ENCODE measurements at places on chromosomes 12 and 14.

DNA sequence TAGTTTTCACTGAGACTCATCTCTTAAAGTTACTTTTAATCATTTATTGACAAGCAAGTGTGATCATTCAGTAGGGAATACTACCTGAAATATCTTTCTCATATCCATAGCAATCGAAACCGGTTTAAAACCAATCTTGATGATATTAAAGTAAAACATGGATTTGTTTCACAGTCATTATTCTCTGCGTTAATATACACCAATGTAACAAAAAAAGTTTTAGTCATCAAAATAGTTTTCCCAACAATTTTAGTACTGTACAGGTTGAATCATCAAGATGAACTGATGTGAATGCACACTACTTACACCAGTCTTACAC, 137.0 kb upstream of the KRAS start:
- H3K4me3 ChIP-seq, result no peak overlapping the region
- DNase-seq, result no peak
- H3K36me3 ChIP-seq, result no peaks in the 10 kb centered on the region
- no peak overlapping the region for H3K27ac ChIP-seq

DNA sequence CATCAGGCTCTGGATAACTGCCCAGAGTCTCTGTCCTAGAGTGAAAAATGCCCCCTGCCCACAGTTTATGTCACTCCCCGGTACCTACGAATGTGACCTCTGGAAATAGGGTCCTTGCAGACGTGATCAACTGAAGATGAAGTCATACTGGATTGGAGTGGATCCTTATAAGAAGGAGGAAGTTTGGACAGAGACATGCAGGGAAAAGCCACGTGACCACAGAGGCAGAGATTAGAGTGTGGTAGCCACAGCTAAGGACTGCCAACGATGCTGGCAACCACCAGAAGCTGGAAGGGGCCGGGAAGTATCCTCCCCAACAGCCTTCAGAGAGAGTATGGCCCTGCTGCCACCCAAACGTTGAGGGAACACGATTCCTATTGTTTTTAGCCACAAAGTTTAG, 101.2 kb upstream of the NCOR2 start:
- no peak overlapping the region for H3K4me3 ChIP-seq
- H3K27ac ChIP-seq, result no peak overlapping the region
- H3K36me3 ChIP-seq, result no peaks in the 10 kb centered on the region
- no peaks in the 10 kb centered on the region for H3K27me3 ChIP-seq
- H3K4me1 ChIP-seq, result no peaks in the 10 kb centered on the region

GRCh38 chr12:78419513-78419912, 445.1 kb upstream of the SYT1 start:
- no peaks in the 10 kb centered on the region for H3K27me3 ChIP-seq
- H3K4me1 ChIP-seq, result no peaks in the 10 kb centered on the region
- no peaks in the 10 kb centered on the region for H3K36me3 ChIP-seq
- DNase-seq, result no peak
- H3K4me3 ChIP-seq, result no peak overlapping the region
- H3K27ac ChIP-seq, result no peak overlapping the region

DNA sequence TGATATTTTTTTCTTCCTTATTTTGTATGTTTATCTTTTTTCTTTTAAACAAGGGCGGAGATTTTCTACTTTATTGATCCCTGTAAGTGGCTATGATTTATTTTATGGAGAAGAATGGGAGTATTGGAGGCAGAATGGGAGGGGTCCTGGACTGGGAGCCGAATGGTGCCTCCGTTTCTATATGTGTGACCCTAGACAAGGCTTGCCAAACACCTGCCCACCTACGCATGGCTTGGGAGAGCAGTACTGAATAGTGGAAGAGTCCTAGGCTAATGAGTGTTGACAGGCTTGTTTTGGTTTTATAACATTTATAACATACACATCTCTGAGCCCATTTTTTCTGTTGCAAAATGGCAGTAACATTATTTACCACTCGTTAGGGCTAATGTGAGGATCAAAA, 29.0 kb downstream of the STK38L start:
- no peaks in the 10 kb centered on the region for H3K36me3 ChIP-seq
- H3K4me1 ChIP-seq, result no peaks in the 10 kb centered on the region
- no peaks in the 10 kb centered on the region for H3K27me3 ChIP-seq
- no peak overlapping the region for H3K27ac ChIP-seq

DNA sequence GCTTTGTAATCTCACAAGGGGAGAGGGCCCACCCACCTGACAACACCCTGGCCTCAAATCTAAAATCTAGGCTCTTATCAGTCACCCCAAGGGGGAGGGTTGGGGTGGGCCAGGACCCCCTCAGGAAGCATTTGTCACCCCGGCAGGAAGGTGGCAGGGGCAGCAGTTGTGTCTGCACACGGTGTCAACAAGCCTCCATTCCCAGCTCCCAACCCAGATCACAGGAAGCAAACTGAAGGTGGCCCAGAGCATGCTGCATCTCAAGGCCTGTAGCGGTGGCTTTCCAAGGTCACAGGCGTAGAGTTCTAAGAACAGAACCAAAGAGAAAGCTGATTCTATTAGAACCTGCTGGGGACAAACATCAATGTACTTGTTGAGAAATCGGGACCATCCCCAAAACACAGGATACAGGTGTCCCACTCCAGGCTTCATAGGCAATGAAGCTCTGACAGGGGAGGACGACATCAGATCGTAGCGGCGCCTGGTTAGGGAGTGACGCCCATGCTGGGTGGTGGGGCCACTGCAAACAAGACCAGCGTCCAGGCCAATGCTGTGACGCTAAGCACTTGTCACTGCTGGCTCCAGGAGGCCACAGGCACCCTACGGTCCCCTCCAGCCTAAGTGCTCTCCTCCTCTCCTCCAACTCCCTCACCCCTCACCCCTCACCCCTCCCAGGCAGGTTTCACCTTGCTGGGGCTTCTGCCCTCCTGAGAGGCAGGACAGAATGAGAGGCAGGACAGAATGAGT, 52.9 kb downstream of the CCDC88C start:
- no peaks in the 10 kb centered on the region for H3K36me3 ChIP-seq
- H3K4me1 ChIP-seq, result no peaks in the 10 kb centered on the region
- no peak overlapping the region for H3K27ac ChIP-seq
- no peaks in the 10 kb centered on the region for H3K27me3 ChIP-seq
- no peak for DNase-seq

GRCh38 chr12:68779280-68779679, 28.7 kb upstream of the MDM2 start:
- H3K36me3 ChIP-seq, result no peaks in the 10 kb centered on the region
- no peak overlapping the region for H3K4me3 ChIP-seq
- H3K27me3 ChIP-seq, result no peaks in the 10 kb centered on the region
- no peak overlapping the region for H3K27ac ChIP-seq
- H3K4me1 ChIP-seq, result no peaks in the 10 kb centered on the region
- DNase-seq, result no peak

- DNase-seq, result no peak
- no peaks in the 10 kb centered on the region for H3K27me3 ChIP-seq
- H3K4me1 ChIP-seq, result no peaks in the 10 kb centered on the region
Observed at GRCh38 chr12:52141306-52141705, 50.5 kb downstream of the KRT80 start.

DNA sequence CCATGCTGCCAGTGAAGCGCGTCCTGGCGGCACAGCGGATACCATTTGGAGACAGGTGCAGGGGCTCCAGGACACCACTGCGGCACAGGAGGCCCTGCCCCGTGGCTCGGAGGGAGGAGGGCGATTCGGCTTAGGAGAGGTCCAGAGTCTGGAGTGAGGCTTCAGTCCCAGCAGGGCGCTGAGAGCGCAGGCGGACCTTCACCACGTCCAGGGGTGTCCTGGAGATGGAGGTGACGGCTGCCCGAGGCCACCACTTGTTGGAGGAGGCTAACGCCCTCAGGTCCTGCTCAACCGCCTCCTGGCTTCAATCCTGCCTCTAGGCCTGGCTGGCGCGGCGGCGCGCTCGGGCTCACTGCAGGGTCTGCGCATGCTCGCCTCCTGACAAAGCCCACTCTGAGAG, 45.7 kb downstream of the EIF2S3B start:
- no peak overlapping the region for H3K27ac ChIP-seq
- no peaks in the 10 kb centered on the region for H3K36me3 ChIP-seq
- H3K27me3 ChIP-seq, result no peaks in the 10 kb centered on the region
- no peaks in the 10 kb centered on the region for H3K4me1 ChIP-seq
- H3K4me3 ChIP-seq, result no peak overlapping the region
- DNase-seq, result peak; percentile 54

- H3K4me1 ChIP-seq, result no peaks in the 10 kb centered on the region
- no peak overlapping the region for H3K27ac ChIP-seq
- H3K4me3 ChIP-seq, result no peak overlapping the region
- H3K27me3 ChIP-seq, result no peaks in the 10 kb centered on the region
Observed at GRCh38 chr12:117494833-117495655, 133.6 kb upstream of the NOS1 start.

DNA sequence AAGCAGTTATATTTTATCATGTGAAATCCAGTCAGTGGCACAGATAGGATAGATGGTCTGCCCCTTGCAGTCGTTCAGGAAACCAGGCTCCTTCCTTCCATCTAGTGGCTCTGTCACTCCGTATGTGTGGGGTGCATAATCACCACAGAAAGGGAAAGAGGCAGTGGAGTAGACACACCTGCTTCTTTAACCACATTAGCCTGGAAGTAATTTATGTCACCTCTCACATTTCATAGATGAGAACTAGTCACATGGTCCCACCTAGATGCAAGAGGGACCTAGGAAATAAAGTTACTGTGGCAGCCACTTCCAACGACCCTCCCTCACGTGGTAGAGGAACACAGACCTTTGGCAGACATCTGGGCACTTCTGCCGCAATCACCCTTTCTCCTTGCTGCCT, 14.2 kb upstream of the RNU6-8 start:
- no peak overlapping the region for H3K27ac ChIP-seq
- no peak overlapping the region for H3K4me3 ChIP-seq
- no peaks in the 10 kb centered on the region for H3K36me3 ChIP-seq
- DNase-seq, result no peak
- H3K27me3 ChIP-seq, result no peaks in the 10 kb centered on the region

DNA sequence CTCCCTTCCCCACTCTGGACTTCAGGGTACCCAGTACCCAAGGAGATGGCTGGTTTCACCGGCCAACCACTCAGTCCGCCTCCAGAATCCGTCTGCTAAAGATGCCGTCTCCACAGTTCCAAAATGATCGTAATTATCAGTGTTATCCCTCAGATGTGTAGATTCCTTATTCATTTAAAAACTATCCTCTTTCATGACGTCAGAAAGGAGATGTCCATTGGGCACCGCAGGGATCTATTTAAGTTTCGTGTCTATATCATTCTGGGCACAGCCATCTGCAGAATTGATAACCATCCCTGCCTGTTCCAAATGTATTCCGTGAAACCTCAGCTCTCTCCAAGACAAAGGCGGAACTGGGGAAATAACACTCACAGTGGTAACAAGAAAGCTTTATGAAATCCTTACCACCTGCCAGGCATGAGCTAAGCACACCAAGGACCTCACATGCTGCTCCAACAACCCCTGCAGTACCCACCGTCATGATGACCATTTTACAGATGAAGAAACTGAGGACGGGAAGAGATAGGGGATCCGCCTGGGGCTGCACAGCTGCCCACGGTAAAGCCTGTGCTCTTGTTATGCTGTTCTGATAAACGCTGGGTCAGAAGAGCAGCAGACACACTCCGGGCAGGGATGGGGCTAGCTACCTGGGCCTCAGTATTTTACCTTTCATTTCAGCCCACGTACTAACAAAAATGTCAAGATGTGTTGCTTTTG, 90.0 kb downstream of the BCL11B start:
- H3K36me3 ChIP-seq, result no peaks in the 10 kb centered on the region
- no peak for DNase-seq
- H3K27me3 ChIP-seq, result no peaks in the 10 kb centered on the region
- no peak overlapping the region for H3K27ac ChIP-seq
- H3K4me3 ChIP-seq, result no peak overlapping the region

DNA sequence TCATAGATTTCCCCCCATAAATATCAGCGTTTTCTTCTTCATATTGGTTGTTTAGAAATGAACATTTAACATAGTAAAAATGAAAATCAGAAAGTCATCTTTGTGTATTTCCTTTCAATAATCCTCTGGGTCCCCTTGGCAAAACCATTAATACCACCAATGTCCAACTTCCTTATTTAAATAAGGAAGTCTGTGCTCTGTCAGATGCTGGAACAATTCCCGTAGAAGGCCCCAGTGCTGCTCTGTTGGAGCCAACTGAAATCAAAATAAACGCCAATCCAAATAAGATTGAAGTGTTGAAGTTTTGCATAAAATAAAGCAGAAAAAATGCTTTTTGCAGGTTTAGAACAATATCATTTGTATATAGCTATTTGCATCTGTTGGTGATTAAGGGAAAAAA, 93.1 kb downstream of the PPM1H start:
- H3K4me3 ChIP-seq, result no peak overlapping the region
- H3K27ac ChIP-seq, result no peak overlapping the region
- no peaks in the 10 kb centered on the region for H3K4me1 ChIP-seq
- H3K27me3 ChIP-seq, result no peaks in the 10 kb centered on the region
- DNase-seq, result no peak
- H3K36me3 ChIP-seq, result no peaks in the 10 kb centered on the region
